ENCODE measurements at places on chromosomes 2 and 18.
A peak's percentile ranks its signal among the peaks of the same experiment; 100 is the strongest.

DNA sequence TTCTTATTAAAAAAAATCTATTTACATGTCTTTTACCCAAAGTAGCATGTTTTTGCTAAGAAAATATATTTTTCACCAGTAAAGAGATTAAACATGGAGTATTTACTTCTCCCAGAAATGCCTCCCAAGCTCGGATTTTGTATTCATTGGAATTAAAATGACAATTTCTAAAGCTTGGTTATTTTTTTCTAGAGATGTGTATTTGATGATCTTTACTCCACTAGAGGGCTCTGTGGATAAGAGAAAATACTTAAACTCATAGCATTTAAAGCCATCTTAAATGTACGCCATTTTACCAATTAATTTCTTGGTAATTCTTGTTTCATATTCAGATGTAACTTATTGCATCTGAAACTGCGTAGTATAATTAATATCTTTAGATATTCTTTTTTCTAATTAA lies 461.4 kb downstream of the GALR1 start:
- DNase-seq: no peak
- H3K27ac ChIP-seq: no peak overlapping the region
- H3K36me3 ChIP-seq: no peaks in the 10 kb centered on the region
- H3K4me3 ChIP-seq: no peak overlapping the region

DNA sequence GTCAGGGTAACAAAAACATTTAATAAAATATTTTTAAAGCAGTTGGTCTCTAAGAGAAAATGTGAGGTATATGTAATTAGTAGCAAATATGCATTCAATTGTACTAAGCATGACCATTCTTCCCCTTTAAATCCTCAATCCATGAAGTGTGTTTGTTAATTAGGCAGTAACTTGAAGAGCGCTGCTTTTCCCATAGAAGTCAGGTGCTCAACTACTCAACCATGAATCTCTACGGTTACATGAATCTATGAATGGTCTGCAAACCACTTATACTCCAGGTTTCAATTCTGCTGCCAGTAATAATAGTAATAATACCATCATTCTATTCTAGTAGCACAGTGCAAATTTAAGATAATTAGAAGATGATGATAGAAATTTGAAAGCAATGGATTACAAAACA lies 55.8 kb downstream of the SLC8A1 start:
- no peaks in the 10 kb centered on the region for H3K36me3 ChIP-seq
- no peaks in the 10 kb centered on the region for H3K27me3 ChIP-seq
- no peak overlapping the region for H3K27ac ChIP-seq
- H3K4me3 ChIP-seq: no peak overlapping the region

DNA sequence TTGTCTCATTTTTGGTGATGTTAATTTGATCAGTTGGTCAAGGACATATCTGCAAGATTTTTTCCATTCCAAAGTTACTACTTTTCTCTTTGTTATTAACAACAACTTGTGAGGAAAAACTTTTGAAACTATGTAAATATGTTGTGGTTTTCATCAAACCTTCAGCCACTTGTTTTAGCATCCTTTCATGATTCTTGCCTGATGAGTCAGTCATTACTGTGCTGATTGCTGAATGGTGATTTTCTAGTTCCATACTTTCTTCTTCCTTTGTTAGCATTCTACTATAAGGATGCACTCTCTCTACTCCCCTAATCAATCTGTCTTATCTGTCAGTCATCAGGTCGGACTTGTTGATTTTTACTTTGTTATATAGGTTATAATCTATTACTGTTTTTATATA lies 10.9 kb downstream of the TMEM87B start:
- H3K27ac ChIP-seq: no peak overlapping the region
- no peaks in the 10 kb centered on the region for H3K27me3 ChIP-seq
- no peak for DNase-seq
- peaks cover 5% of the 10 kb centered on the region for H3K4me1 ChIP-seq
- H3K36me3 ChIP-seq: peaks cover 85% of the 10 kb centered on the region

DNA sequence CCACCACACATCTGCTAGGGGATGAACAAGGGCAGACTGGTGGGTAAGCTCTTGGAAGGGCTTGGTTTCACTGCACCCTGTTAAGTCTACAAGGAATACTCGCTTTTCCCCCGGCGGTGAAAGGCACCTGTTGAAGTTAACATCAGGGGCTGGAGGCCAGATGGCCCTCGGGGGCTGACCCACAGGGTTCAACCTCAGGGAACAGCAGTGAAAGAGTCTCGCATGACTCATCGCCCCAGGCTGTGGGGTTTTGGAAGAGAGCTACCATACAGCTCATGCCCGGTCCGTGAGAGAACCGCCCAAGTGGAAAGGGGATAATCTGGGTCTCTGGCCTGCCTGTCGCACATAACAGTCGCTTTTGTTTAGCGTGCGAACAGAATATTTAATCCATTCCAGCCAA lies 748.0 kb downstream of the DPP10 start:
- no peaks in the 10 kb centered on the region for H3K4me1 ChIP-seq
- no peak overlapping the region for H3K4me3 ChIP-seq
- DNase-seq: peak; percentile 49
